ENCODE measurements at places on chromosomes 1 and 21. TPM values are rescaled to one million over a fixed set of nuclear protein-coding genes. Genes with fewer than 3 reads are reported as not detected.

Gene DYNLT5
- total RNA-seq = 1.1 TPM

Gene F5
- not detected for total RNA-seq

Gene NMNAT2
- total RNA-seq = 0.68 TPM

DNA sequence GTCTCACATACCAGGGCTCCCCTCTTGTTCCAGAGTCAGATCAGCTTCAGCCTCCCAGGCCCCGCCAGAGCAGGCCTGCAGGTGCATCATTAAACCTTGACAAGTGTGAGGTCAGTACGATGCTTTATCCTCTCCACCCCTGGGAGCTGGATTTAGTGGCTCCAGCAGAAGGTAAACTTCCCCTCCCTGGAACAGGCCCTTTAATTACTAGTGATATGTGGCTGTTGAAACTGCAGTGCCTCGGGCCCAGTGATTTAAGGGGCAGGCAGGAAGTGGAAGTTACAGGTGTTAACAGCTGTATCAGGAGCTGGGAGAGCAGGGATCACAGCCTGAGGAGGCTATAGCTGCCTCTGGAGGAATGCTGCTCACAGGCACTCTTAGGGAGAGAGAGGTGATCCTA is 132.4 kb upstream of the KLHDC7A start:
- no peak for DNase-seq

DNA sequence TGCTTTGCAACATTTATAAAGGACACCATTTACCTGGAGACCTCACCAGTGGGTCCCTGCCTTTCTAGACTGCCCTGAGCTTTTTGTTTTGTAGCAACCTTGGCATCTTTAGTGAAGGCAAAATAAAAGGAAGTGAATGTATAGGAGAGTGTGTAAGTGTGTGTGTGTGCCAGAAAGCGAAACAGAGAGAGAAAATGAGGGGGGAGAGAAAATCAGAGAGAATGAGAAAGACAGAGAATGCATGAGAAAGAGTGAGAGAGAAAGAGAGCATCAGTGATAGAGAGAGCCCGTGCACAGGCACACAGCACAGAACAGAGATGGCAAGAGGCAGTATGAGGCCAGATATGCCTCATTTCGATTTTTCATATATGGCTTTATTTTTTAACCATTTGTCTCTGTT is 57.5 kb downstream of the HSD3B1 start:
- DNase-seq = no peak

DNA sequence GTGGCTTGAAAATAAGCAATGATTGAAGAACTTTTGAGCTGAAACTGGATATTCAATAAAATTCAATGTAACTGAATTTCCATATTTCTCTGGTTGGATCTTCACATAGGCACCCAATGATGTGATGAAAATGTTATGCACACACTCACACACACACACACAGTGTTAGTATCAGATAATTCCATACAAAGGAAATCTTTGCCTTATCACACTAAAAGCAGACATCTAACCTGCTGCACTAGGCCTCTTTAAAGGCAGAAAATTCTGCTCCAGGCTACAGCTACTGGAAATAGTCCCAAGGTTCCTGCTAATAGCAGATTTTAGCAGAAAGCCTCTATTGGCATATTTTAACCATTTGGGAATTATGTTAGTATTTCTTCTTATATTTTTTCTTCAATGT is 309.6 kb downstream of the COL11A1 start:
- DNase-seq = no peak

GRCh38 chr1:6485168-6486101 is 6.0 kb downstream of the PLEKHG5 start:
- peak; percentile 64 for DNase-seq

GRCh38 chr1:93435443-93435842 is 12.5 kb upstream of the FNBP1L start:
- no peak for DNase-seq

Measured in dermis blood vessel endothelial cell (primary cell).